ENCODE measurements at places on chromosomes 4 and X. TPM values are rescaled to one million over a fixed set of nuclear protein-coding genes. Genes with fewer than 3 reads are reported as not detected.

The GUCY1B1 gene
- total RNA-seq = 13.9 TPM

DNA sequence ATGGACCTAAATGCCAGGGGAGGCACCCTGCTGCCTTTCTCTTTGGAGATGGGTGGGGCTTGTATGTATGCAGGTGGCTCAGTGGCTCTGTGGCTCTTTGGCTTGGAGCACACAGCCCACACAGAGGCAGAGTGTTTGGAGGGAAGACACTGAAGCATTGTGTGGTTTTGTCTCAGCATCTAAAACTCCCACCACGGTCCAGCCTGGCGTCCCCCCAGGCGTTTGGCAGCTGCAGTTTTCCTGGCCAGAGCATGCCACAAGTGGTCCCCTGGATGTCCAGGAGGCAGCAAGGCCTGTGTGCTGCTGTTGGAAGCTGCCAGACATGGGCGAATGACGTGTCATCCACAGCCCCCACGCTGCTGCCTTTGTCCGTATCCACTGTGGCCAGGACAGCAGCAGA, 32.2 kb upstream of the PSAPL1 start:
- peaks cover 7% of the 10 kb centered on the region for H3K27me3 ChIP-seq
- no peak overlapping the region for H3K27ac ChIP-seq
- DNase-seq = no peak
- H3K4me3 ChIP-seq = no peak overlapping the region
- H3K4me1 ChIP-seq = no peaks in the 10 kb centered on the region
- no peaks in the 10 kb centered on the region for H3K36me3 ChIP-seq

- no peaks in the 10 kb centered on the region for H3K27me3 ChIP-seq
- H3K4me3 ChIP-seq = no peak overlapping the region
- H3K36me3 ChIP-seq = no peaks in the 10 kb centered on the region
- H3K4me1 ChIP-seq = no peaks in the 10 kb centered on the region
These were observed 199.9 kb upstream of the ATP6AP2 start for GRCh38 chrX:40380655-40381488.

DNA sequence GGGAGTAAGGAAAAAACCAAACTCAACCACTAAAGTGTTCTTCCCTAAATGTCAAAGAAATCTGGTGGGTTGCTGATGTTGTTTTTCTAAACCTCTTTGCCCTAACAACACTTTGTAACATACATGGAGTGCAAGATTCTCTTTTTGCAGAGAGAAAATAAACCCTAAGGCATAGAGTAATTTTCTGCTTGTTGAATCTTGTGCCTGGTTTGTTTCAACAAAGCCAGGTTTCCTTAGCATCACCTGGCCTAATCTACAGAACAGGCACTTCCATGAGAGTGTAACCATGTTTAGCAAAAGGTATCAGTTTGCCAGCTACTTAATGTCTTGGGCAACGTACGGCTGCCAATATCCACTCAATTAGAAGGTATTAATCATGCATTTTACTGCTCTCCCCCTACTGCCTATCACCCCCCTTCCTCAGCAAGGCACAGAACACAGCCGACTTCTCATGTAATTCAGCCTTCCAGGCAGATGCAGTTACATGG, 219.2 kb downstream of the MAML3 start:
- H3K4me3 ChIP-seq = no peak overlapping the region
- H3K4me1 ChIP-seq = peaks cover 19% of the 10 kb centered on the region
- DNase-seq = no peak
- H3K27ac ChIP-seq = no peak overlapping the region

The KCNE5 gene
- 0.44 TPM for total RNA-seq

DNA sequence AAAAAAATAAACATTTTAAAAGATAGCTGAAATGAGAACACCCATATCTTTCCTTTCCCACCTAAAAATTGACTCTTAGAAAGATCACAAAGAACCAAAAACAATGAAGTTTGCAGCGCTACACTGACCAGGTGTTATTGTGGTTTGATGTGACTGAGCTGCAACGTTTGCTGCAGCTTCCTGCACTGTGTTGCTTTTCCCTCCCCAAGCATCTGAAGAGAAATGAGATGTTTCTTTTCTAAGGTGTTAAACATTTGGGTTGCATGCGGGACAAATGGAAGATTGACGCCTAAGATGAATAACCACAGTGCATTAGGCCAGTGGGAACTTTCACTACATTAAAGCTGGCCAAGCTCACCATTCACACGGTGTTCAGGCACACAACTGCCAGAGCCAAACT, 8.9 kb downstream of the LEF1 start:
- H3K4me3 ChIP-seq = no peak overlapping the region
- no peak overlapping the region for H3K27ac ChIP-seq
- no peaks in the 10 kb centered on the region for H3K36me3 ChIP-seq
- H3K4me1 ChIP-seq = no peaks in the 10 kb centered on the region
- no peaks in the 10 kb centered on the region for H3K27me3 ChIP-seq
- no peak for DNase-seq

The GPRIN3 gene
- total RNA-seq = 29.5 TPM

- H3K4me3 ChIP-seq = no peak overlapping the region
- no peaks in the 10 kb centered on the region for H3K27me3 ChIP-seq
- no peaks in the 10 kb centered on the region for H3K36me3 ChIP-seq
- no peaks in the 10 kb centered on the region for H3K4me1 ChIP-seq
- H3K27ac ChIP-seq = no peak overlapping the region
These were observed 27.2 kb downstream of the HSPA4L start for GRCh38 chr4:127809173-127809800.

- H3K27ac ChIP-seq = no peak overlapping the region
- no peaks in the 10 kb centered on the region for H3K27me3 ChIP-seq
- DNase-seq = no peak
These were observed 619.8 kb upstream of the LCORL start for GRCh38 chr4:18641334-18641733.

The FMR1NB gene
- not detected for total RNA-seq

The GPR119 gene
- total RNA-seq = not detected

- no peak for DNase-seq
- H3K4me1 ChIP-seq = peaks cover 15% of the 10 kb centered on the region
These were observed 55.6 kb downstream of the STIM2 start for GRCh38 chr4:26916195-26916594.

DNA sequence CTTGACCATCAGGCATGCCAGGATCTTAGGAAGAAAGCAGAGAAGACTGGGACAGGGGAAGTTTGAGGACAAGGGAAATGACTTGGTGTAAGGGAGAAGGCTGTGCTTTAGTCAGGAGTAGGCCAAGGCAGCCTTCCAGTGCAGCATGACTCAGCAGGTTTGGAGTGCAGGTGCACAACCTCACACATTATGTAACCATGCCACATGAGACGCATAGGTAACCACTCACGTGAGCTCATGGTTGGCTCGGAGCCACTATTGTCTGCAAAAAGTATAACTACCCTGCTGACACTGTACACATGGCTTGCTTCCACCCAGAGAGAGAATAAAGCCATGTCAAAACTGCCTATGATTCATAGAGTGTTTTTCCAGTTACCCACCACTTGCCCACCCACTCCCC, 715.9 kb downstream of the SMARCA1 start:
- H3K4me3 ChIP-seq = no peak overlapping the region
- H3K27ac ChIP-seq = no peak overlapping the region
- DNase-seq = no peak
- H3K4me1 ChIP-seq = no peaks in the 10 kb centered on the region
- no peaks in the 10 kb centered on the region for H3K36me3 ChIP-seq

- H3K4me3 ChIP-seq = no peak overlapping the region
- DNase-seq = no peak
- no peaks in the 10 kb centered on the region for H3K36me3 ChIP-seq
- H3K27me3 ChIP-seq = no peaks in the 10 kb centered on the region
- no peak overlapping the region for H3K27ac ChIP-seq
- H3K4me1 ChIP-seq = no peaks in the 10 kb centered on the region
These were observed 32.4 kb downstream of the CASP3 start for GRCh38 chr4:184616633-184617551.

All from spleen (tissue), 13 donors.